AG09309 (cell line): ENCODE measurements at places on chromosomes 3 and 15.

DNA sequence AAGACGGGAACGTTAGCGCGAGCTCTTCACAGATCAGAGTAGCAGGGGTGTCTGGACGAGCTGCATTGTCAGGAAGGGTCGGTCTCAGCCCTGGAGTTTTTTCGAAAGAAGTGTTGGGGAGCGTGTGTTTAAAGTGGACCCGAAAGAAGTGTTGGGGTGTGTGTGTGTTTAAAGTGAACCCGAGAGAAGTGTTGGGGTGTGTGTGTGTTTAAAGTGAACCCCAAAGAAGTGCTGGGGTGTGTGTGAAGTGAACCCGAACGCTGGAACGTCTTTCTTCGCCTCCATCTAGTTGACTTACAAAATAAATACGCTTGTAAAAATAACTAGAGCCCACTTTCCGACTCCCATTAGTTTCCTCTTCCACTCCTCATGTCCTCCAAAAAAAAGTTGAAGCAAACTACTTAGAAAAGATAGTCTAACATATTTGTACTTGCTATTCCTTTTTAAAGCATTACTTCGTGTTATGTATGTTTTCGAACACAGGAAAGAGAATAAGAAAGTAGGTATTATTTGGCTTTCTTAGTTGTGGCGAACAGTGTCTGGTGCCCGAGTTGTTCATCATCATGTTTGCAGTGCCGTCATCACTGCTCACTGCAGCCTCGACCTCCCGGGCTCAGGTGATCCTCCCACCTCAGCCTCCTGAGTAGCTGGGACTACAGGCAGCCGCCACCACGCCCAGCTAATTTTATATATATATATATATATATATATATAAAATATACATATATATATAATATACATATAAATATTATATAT, 1.0 kb downstream of the LRCH3 start:
- no peak for DNase-seq

DNA sequence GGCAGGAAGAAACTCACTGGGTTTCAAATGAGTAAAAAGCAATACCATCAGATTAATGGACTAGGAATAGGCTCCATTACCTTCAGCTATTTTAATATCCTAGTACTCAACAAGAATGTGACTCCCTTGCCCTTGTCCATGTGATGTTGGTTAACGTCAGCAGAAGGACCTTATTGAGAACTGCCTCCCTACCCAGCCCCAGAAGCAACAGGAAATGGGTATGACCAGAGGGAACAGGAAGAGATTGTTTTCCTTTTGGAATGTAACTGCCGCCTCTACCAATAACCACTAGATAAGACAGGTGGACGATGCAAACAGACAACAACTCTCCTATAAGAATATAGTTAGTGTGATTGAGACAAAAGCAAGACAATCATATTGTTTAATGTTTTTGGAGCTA, 10.4 kb upstream of the MME start:
- no peak for DNase-seq

DNA sequence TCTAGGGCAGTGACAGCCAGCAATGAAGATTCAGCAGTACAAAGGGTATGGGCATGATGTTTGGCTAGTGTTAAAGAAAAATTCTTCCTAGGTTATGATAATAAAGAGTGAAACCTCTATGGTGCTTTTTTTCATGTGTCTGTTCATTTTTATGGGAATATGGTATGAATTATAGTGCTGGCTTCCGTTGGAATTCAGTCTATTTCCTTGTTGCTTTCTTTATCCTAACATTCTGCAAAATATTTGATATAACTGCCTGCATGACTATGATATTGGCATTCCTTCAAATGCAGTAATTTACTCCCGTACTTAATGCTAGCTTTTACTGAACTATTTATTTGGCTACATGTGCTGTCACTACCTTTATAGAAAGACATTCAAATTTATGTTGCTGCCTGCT, 57.6 kb upstream of the ATP11B start:
- DNase-seq, result peak; percentile 52

- no peak for DNase-seq
Observed at GRCh38 chr15:63729115-63729884, 104.4 kb downstream of the HERC1 start.

DNA sequence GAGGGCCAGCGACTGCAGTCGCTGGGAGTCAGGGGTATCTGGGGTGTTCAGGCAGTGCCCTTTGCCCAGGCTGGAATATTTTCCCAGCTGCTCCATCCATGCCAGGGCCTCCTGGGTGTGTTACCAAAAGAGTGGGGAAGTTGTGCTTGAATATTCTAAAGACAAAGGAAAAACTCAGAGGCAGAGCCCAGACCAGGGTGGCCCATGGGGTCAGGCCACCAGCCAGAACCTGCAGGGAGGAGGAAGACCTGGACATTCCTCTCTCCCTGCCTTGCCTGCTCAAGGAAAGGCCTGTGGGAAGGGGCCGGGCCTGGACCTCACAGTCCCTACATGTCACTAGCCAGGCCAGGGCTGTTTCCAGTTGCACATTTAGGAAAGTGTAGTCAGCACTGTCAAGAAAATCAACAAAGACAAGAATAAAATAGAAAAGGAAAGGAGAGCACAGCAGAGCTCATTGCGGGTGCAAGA, 16.0 kb upstream of the KLF15 start:
- no peak for DNase-seq

DNA sequence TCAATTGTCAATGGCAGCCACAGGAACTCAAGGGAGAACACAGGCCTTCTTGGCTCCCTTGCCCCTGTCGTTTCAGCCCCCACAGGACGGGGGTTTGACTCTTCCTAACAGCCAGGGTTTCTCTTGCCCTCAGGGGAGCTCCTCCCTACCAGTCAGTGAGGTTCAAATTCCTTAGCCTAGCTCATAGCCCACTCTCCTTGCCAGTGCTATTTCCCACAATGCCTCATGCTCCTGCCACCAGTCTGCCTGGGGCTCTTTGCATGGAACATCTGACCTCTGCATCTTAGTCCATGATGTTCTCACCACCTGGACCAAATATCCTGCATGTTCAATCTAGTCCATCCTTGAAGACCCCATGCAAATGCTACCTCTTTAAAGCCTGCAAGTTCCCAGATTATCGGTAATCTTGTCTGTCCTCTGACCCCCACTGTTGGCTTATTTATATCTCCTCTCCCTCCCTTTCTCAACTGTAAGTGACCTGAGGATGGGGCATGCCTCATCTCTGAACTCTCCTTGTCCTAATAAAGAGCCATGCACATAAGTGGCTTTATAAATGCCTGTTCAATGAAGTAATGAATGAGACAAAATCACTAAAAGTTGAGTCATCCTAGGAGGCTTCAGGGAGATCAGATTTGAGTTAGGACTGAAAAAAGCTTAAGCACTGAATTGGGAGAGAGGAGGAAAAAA, 78.0 kb downstream of the MYO1E start:
- peak; percentile 83 for DNase-seq

- no peak for DNase-seq
Observed at GRCh38 chr3:100665230-100665629, 44.1 kb upstream of the TFG start.

- DNase-seq, result no peak
Observed at GRCh38 chr3:139537795-139538621, 1.5 kb downstream of the RBP1 start.

- DNase-seq, result no peak
Observed at GRCh38 chr15:76333309-76333708, 3.3 kb upstream of the ISL2 start.

- no peak for DNase-seq
Observed at GRCh38 chr15:78915341-78916087, 29.3 kb downstream of the CTSH start.

GRCh38 chr3:129576514-129577352, 29.7 kb downstream of the PLXND1 start:
- DNase-seq, result no peak

DNA sequence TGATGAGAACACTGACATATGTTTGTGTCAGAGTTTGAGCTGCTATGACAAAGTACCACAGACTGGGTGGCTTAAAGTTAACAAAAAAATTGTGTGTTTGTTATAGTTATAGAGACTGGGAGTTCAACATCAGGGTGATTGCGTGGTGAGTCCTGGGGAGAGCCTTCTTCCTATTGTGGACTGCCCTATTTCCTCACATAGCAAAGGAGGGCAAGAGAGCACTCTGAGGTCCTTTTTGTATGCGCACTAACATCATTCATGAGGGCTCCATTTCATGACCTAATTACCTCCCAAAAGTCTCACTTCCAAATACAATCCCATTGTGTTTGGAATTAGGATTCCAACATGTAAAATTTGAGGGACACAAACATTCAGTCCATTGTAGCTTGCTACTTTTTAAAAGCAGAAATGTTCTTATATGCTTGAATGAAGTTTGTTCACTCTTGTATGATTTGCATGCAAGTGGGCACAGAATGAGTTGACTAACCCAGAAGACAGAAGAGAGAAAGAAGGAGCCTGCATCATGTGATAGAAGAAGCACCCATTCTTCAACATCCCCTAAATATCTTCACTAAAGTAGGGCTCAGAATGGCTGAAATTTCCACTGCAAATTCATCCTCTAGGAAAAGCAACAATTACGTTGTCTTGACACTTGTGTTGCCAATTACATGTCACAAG, 18.9 kb upstream of the ALCAM start:
- no peak for DNase-seq

- DNase-seq, result no peak
Observed at GRCh38 chr3:39090922-39091321, 16.5 kb downstream of the GORASP1 start.

DNA sequence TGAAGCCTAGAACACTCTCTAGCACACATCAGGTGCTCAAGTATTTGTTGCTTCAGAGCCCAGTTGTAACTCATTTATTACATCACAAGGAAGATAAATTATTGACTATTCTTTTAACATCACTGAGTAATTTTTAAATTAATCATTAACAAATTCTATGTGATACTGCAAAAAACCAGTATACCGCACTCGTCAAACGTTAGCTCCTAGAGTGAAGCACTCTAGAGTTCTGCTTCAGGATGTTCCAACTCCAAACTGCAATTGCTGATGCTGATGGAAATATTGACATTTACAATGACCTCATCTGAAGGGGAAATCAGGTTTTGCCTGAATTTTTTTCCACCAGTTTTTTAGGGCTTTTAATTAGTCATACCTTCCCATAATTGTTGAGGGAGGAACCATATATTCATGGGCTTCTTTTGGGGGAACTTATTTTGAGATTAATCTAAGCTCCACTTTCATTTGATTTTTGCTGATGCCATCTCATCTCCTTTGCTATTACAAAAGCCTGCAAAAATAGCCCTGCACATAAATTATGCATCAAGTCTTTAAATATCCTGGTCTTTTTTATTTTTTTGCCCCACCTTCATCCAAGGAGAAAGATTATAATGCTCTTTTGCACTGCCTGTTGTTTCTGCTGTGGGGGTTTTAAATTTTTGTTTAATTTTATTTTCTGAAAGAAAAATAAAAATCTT, 123.0 kb upstream of the STAC start:
- no peak for DNase-seq

DNA sequence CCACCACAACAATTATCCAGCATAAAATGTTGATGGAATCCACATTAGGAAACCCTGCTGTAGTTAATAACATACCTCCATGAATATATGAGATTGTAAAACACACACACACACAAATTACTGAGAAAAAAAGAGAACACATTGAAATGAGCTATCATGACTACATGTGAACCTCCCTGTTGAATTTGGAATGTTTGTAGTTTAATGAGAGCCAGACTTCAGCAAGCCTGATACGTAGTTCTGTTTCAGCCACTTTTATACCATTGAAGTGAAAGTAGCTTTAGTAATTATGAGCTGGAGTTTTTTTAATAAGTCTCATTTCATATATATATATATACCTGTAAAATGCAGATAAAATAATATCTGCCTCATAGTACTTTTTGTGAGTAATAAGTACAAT, 1146.4 kb downstream of the NAALADL2 start:
- DNase-seq, result no peak

DNA sequence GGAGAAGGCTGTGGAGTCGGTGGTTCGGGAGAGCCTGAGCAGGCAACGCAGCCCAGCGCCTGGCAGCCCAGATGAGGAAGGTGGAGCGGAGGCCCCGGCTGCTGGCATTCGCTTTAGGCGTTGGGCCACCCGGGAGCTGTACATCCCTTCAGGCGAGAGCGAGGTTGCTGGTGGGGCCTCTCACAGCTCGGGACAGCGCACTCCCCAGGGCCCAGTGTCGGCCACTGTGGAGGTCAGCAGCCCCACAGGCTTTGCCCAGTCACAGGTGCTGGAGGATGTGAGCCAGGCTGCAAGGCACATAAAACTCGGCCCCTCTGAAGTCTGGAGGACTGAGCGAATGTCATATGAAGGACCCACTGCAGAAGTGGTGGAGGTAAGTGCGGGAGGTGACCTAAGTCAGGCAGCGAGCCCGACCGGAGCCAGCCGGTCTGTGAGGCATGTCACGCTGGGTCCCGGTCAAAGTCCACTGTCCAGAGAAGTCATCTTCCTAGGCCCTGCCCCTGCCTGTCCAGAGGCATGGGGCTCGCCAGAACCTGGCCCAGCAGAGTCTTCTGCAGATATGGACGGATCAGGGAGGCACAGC, 26.7 kb downstream of the SYNM start:
- no peak for DNase-seq

DNA sequence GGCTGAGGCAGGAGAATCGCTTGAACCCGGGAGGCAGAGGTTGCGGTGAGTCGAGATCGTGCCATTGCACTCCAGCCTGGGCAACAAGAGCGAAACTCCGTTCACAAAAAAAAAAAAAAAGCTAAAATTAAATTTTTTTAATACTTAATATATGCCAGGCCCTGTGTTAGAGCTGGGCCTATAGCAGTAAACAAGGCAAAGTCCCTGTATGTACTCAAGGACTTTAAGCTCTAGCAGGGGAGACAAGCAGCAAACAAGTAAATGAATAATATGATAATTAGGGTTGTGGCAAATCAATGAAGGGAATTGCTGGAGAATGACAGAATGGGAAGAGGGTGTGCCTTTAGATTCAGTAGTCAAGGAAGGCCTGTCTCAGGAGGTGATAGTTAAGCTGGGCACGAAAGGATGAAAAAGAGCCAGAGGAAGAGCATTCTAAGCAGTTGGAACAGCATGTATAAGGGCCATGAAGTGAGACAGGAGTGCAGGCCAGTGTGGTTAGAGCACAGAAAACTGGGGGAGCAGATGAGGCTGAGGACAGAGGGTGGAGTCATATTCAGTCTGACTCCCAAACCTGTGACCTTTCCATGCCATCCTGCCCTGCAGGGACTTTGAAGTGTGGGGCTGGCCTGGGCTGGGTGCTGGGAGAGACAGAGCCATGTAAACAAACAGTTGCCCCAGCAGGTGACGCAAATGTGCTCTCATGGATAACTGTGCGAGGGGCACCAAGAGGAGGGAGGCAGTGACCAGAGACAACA, 6.6 kb upstream of the RAF1 start:
- DNase-seq, result no peak

DNA sequence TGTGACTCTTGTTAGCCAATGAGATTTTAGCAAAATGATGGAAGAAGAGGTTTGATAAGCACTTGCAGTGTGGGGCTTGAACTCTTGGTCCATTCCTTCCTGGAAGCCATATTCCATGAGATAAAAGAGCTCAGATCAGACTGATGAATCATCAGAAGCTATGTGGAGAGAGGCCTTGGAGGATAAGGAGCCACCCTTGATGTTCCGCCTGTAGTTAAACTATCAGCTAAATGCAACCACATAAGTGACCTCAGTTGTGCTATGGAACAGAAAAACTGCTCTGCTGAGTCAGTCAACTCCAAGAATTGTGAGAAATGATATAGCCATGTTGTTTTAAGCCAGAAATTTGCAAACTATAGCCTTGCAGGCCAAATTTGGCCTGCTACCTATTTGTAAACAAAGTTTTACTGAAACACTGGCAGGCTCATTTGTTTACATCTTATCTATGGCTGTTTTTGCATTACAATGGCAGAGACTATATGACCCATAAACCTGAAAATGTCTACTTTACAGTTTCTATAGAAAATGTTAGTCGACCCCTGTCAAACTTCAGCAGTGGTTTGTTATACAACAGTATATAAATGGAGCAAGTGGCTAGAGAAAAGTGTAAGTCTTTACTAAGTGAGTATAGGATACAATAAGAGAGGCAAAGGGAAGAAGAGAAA, 27.6 kb upstream of the GAP43 start:
- DNase-seq, result no peak
